COR-L47 (cell line): ENCODE measurements at places on chromosomes 6 and 20.

DNA sequence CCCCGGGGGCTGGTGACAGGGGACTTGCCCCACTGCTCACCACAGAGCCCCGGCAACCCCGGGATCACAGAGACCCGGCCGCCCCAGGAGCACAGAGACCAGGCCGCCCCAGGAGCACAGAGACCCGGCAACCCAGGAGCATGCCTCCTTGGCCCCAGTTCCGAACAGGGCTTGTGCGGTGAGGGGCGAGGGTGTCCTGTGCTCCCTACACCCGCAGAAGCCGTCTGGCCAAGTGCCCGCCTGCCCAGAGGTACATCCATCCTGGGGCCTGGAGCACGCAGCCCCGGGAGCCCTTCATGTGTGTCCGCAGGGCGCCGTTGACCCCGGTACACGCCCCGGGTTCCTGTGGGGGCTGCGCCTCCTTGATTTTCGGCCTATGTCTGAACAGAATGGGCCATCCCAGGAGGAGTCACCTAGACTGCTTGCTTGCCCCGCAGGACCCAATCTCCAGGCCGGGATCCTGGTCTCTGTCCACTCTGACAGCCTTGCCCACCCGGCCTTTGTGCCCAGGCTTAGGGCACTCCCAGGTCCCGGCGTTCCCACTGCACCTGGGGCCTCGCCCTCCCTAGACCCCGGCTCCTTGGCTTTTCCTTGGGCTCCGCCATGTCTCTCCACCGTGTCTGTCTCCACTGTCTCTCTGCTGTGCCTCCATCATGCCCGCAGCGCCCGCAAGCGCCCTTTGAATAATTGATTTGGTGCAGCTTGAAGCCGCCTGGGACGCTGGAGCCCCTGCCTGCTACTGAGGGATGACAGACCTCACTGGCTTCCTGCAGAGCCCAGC is 219.8 kb downstream of the ERMARD start:
- no peak for DNase-seq

DNA sequence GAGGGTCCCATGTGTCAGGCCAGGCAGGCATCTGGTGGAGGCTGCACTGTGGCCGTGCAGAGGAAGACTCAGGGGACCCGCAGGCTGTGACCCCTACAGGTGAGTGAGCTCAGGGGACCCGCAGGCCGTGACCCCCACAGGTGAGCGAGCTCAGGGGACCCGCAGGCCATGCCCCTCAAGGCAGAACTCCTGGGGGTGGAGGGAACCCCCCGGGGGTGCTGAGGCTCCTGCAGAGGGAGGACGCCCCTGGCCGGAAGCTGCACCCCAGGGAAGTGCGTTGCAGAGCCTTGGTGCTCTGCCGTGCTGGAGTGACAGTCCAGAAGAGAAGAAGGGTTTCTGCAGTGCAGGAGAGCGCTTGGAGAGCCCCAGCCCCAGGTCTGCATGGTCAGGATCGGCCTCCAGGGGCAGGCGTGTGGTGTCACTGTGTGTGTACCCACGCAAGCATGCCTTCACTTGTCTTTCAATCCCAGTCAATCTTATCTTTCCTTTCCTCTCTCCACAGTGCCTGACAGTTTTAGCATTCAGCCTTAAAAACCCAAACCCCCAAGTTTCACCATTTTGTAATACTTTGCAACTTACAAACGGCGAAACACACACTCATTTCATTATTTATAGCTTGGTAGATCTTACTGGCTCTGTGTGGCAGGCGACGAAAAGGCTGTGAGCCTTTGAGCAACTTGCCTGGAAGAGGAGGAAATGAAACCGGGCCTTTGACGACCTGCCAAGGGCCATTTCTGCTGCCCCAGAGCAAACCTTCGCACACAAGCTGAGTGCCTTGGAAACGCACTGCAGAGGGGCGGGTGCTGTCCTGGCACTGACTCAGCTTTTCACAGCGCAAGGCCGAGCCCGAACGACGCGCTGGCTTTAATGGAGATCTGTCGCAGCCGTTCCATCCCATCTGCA is 101.4 kb upstream of the AGPAT4 start:
- DNase-seq, result no peak

DNA sequence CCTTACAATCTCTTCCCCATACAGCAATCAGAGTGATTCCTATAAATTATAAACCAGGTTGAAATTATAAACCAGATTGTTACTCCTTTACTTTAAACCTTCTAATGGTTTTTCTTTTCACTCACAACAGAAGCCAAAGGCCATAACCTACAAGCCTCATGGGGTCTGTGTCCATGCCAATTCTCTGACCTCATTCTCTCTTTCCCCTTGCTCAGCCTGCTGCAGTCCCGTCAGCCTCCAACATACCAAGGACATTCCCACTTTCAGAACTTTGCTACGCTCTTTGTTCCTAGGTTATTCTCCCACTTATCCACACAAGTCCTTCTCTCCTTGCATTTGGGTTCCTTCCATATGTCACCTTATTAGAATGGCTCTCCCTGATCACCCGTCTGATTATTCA is 277.9 kb upstream of the TCF21 start:
- DNase-seq, result no peak

DNA sequence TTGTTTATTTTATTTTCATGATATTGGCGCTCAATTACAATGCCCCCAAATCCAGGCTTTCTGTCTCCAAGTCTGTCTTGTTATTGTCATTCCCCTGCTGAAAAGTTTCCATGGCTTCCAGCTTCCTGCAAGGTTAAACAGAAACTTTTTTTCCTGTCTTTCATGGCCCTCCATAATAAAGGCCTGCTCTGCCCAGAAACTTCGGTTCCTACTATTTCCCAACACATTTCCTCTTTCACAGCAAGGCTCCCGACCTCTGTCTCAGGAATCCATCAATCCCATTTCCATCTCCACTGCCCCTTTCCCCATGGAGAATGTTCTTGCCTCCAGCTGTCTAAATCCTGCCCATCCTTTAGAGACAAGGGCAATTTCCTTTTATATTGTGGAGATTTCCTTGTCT is 365.2 kb upstream of the JARID2 start:
- DNase-seq, result no peak

DNA sequence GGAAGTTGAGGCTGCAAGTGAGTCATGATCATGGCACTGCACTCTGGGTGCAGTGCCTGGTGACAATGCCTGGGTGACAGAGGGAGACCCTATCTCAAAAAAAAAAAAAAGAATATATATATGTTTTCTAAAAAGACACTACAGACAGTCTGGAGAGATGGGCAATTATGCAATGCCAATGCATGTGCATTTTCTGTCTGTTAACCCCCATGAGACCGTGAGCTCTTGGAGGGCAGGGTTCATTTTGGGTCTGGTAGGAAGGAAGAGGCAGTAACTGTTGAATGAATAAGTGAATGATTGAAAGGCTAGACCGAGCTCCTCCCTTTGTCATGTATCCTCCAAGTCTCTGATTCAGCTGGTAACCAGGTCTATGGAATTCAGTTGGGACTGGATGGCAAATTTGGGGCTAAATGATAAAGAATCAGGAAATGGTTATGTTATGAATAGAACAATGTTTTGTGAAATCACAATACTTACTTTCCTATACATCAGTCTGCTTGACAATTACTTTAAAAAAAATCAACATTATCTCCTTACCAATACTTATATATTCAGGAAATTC is 5.6 kb upstream of the BLCAP start:
- DNase-seq, result no peak

GRCh38 chr6:90446164-90446563 is 140.7 kb downstream of the MAP3K7 start:
- peak; percentile 42 for DNase-seq

DNA sequence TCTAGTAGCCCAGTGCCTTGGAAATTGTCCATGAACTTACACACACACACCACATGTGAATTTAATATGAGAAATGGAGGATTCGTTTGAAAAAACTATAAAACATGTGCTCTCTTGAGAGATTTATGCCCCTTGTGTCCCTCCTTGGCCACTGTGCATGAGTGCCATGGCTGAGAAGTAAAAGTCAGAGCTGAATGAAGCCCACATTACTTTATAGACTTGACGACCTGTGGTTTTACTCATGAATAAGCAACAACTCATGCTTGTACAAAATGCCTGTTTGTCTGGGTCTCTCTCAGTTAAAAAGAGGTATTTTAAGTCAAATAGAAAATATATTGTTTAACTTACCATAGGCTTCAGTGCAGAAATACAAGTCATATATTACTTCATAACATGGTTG is 102.7 kb downstream of the KCNQ5 start:
- no peak for DNase-seq

GRCh38 chr6:20328266-20328923 is 73.3 kb upstream of the E2F3 start:
- DNase-seq, result no peak

GRCh38 chr20:45701873-45702272 is at the start of gene WFDC13:
Gene WFDC13, plus strand, starts transcription at chr20:45702038. Its CDS starts 86 bp downstream, at chr20:45702124.
- no peak for DNase-seq

DNA sequence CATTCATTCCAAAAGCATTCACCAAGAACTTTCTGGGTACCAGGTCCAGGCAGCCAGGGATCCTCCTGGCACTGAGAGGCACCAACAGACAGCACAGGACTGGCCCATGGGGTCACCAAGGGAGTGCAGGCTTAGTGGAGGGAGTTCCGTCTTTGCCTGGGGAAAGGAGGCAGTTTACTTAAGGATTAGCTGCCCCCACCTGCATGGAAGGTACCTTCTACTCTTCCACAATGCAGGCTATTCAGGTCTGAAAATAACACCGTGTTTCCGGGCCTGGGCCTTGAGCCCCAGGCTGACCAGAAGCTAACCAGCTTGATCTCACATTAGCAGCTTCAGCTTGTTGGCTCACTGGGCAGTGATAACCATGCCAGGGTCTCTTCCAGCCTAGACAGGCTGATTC is 199.4 kb downstream of the FOXA2 start:
- DNase-seq, result no peak

DNA sequence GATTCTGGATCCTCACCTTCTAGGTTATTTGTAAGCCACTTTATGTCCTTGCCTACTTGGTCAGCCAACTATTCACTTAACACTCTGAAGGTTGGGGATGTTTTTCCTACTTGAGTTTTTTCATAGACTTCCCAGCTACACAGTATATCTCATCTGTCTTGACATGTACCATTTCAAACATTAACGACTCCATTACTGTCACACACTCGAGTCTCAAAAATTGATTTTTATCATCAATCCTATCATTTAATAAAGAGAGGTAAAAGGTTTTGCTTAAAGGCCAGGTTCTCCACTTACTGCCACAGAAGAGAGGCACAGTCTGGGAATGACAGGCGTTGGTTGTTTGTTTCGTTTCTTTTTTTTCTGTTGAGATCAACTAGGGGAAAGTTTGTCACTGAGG is 38.2 kb upstream of the LAMP5 start:
- no peak for DNase-seq

DNA sequence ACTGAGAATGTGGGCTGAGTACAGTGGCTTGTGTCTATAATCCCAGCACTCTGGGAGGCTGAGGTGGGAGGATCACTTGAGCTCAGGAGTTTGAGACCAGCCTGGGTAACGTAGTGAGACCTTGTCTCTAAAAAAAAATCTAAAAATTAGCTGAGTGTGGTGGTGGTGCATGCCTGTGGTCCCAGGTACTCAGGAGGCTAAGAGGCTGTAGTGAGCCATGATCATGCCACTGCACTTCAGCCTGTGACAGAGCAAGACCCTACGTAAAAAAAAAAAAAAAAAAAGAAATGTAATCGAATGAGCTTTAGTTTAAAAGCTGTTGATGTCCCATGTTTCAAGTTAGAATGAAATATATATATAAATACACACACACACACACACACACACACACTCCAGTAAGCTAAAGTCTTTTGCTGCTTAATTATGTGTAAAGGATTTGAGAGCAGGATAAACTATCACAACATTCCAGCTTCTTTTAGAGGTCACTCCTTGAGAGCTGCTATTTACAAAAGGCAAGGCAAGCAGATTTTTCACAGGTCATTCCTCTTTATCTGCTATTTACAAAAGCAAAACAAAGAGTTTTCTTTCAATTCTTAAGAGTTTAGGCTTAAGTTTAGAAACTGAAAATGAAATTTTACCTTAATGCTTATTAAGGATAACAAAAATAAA is 4.7 kb upstream of the MICAL1 start:
- DNase-seq, result no peak
